ENCODE measurements at places on chromosomes 3 and 15.

DNA sequence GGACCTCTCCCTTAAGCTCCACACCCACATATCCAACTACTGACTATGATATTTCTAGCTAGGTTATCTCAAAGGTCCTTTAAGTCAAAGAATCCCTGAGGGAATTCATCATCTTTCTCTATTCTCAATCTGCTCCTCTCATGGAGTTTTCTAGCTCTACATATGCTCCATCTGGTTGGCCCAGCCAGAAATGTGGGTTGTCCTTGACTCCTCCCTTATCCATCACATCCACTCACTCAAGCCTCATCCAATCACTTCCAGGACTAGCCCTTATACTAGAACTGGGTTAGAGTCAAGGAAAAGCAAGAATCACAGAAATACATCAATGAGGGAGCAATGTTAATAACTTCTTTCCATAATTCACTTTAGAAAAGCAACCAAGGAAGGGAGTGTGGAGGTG, 45.4 kb downstream of the ZNF106 start:
- no peak for DNase-seq

DNA sequence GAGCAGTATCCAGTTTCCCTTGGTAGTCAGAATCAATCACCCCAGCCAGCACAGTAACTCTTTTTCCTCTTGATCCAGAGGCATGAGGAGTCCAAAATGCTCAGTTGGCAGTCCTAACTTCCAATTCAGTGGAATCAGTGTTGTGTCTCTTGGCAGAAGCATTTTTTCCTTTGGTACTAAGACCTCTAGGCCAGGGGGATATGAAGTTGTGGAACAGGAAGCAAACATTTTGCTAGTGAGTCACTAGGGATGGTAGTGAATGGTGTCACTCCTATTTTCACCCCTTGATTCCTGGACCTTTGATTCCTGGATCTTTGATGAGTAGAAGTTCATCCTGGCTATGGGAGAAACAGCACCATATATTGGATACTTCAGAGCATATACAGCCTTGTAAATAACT, 70.5 kb upstream of the ALDH1A3 start:
- no peak for DNase-seq

DNA sequence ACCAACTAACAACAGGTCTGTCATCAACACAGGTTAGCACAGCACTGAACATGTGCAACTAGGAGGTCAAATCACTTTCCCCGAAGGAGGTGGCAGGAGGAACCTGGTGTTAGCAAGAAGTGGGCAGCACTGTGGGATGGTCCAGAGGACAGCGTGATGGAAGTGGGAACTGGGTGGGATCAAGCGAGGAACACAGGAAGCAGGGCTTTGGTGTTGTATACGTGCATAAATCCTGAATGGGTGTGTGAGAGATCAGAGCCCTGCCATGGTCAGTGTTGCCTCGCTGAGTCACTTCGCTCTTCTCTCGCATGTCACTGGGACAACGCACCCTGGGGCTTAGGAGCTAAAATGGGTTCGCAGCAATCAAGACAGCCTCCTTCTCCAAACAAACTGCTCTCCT, 62.1 kb downstream of the MOBP start:
- DNase-seq: no peak

DNA sequence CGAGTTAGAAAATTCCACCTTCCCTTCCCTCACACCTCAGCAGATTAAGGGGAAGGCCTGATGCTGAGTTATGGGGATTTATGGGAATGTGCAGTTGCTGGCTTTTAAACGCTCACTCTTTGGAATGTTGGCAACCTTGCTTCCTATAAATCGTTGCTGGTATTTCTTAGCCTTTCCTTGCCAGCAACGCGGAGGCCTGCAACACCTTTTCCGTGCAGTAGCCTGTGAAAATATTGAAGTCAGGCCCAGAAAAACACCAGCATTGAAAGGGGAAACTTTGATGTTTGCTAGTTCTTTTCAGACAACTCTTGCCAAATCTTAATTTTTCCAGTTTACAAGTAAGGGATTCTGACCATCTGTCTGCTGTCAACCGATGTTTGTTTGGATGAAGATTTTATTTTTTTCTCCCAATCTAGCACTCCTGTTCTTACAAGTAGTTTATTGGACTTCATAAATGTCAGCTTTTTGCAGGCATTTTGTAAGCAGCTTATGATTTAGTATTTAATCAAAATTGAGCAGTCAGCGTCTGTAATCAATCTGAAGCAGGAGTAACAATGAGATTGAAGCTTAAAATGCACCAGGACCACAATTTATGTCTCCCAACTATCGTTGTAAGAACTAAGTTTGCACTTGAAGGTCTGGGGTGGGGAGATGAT, 251.0 kb downstream of the RPLP1 start:
- DNase-seq: no peak

GRCh38 chr15:100714749-100715342, 112.5 kb downstream of the ASB7 start:
- DNase-seq: no peak

DNA sequence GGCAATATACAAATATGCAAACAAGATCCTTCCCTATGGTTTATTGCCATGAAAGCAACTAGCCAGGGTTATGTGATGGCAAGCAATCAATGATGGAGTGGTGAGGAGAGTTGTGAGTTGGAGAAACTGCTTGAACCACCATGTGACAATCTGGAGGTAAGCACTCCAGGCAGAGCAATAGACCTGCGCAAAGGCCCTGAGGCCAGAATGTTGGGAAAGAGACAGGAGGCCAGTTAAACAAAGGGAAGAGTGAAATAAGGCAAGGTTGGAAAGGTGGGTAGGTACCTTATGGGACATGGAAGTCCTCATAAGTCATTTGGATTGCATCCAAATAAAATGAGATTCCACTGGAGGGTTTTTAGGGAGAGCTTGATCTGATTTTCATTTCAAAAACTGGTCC, 80.0 kb upstream of the WNT5A start:
- DNase-seq: no peak

GRCh38 chr15:70199124-70199482, 101.4 kb upstream of the TLE3 start:
- no peak for DNase-seq
